Panc1 (cell line): ENCODE measurements at places on chromosomes 1 and 21.

DNA sequence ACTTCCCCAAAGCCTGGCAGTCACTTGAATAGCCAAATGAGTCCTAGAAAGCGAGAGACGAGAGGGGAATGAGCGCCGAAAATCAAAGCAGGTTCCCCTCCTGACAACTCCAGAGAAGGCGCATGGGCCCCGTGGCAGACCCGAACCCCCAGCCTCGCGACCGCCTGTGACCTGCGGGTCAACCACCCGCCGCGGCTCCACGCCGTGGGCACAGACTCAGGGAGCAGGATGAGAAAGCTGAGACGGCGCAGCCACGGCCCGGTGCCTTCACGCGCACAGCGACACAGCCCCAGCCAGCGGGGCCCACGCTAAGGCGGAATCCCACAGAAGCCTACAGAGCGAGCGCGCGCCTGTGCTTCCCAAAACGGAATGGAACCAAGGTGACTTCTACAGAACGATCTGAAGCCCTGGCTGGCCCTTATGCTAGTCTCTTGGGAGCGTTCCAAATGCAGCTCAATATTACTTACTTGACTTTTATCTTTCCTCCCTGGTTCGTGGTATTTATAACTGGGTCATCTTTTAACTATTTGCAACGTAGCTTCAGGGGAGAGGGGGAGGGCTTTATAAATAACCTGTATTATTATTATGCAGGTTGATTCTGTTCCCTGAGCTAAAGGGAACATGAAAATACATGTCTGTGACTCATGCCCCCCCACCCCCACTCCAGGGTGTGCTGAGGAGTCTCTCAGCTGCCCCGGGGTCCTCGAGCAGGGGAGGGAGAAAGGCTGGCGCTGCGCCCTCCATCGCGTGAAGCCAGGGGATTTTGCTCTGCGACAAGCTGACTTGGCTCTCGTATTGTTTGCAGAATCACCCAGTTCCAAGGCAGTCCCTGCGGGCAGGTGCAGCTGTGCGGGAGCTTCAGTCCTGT lies 1.7 kb downstream of the TSPEAR start:
- no peak for DNase-seq

DNA sequence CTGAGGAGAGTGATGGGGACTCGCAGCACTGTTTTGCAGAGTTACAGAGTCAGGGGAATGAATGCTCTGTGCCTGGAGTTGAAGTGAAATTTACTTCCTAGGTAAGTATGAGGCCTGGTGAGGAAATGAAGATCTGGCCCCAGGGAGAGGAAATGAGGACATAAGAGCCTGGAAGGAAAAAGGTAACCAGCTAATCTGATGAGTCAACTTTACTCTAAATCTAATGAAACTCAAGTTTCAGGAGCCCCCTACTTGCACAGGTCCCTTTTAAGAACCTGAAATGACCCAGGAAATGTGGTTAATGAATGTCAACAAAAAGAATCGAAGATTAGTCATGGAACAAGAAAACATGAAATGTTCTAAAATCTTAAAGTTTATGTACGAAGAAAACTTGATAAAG lies 599.0 kb downstream of the AGBL4 start:
- DNase-seq, result no peak

GRCh38 chr1:6454856-6455751 lies 10.9 kb downstream of the TNFRSF25 start:
- no peak for DNase-seq

DNA sequence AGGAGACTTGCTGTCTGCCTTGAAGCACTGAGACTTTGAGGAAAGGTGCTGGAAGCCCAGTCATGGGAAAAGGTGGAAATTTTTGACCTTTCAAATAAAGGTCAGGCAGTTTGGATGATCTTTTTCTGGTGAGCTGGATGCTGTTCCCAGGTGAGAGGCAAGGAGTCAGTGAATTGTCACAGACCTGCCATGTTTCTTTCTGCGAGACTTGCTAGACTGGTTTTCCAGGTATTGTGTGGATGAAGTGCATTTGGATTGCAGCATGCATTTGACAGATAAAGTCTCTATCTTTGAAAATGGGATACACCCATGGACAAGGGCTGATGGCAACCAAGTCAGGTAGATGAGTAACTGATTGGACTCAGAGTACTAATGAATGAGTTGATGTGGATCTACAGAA lies 65.7 kb upstream of the NHLH2 start:
- DNase-seq, result no peak

- DNase-seq, result no peak
Observed at GRCh38 chr1:245704765-245705164, 550.0 kb downstream of the KIF26B start.

DNA sequence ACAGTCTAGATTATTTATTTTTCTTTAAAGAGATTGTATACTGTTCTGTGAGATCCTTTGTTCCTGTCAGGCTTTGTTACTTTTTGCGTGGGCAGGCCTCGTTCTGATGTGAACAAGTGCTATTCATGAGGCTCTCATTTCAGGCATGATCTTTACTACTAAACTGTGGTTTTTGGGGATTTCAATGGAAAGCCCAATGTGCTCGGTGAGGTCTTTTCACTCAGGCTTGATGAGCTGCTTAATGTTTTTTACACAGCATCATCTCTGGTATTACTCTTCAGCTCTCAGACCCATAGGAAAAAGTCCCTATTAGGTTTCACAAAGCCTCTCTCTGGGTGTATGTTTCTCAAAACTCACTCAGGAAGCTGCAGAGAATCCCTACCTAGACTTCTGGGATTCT lies 419.4 kb downstream of the GPATCH2 start:
- DNase-seq, result no peak

- DNase-seq, result no peak
Observed at GRCh38 chr1:177897998-177898654, 71.7 kb downstream of the SEC16B start.
